ENCODE measurements at places on chromosomes 7 and 10. TPM values are rescaled to one million over a fixed set of nuclear protein-coding genes. Genes with fewer than 3 reads are reported as not detected.
A peak's percentile ranks its signal among the peaks of the same experiment; 100 is the strongest.

- no peak overlapping the region for H3K4me3 ChIP-seq
- H3K27ac ChIP-seq = no peak overlapping the region
- H3K4me1 ChIP-seq = no peaks in the 10 kb centered on the region
These were observed 36.5 kb upstream of the PDZD8 start for GRCh38 chr10:117411479-117412399.

The IGFBP1 gene
- total RNA-seq = not detected

- no peaks in the 10 kb centered on the region for H3K27me3 ChIP-seq
- H3K36me3 ChIP-seq = no peaks in the 10 kb centered on the region
- H3K27ac ChIP-seq = no peak overlapping the region
These were observed 12.8 kb downstream of the PNLIPRP3 start for GRCh38 chr10:116440330-116441030.

The APBB1IP gene
- total RNA-seq = 1.5 TPM

- no peak overlapping the region for H3K27ac ChIP-seq
- no peaks in the 10 kb centered on the region for H3K4me1 ChIP-seq
- no peak overlapping the region for H3K4me3 ChIP-seq
- no peaks in the 10 kb centered on the region for H3K36me3 ChIP-seq
- DNase-seq = peak; percentile 22
These were observed 61.9 kb upstream of the NKX6-2 start for GRCh38 chr10:132847856-132848255.

GRCh38 chr10:75331081-75331480 is 70.5 kb downstream of the ZNF503 start:
- H3K36me3 ChIP-seq = no peaks in the 10 kb centered on the region
- H3K27me3 ChIP-seq = no peaks in the 10 kb centered on the region
- no peaks in the 10 kb centered on the region for H3K4me1 ChIP-seq
- H3K4me3 ChIP-seq = no peak overlapping the region
- H3K27ac ChIP-seq = no peak overlapping the region
- DNase-seq = no peak

- H3K27ac ChIP-seq = no peak overlapping the region
- peaks cover 16% of the 10 kb centered on the region for H3K4me1 ChIP-seq
- no peak overlapping the region for H3K4me3 ChIP-seq
- H3K36me3 ChIP-seq = no peaks in the 10 kb centered on the region
These were observed 44.7 kb downstream of the PPIF start for GRCh38 chr10:79392020-79392398.

GRCh38 chr10:93178226-93178625 is 104.5 kb downstream of the CYP26A1 start:
- no peak overlapping the region for H3K27ac ChIP-seq
- no peaks in the 10 kb centered on the region for H3K4me1 ChIP-seq
- DNase-seq = no peak
- H3K4me3 ChIP-seq = no peak overlapping the region

The SLC29A4 gene
- total RNA-seq = 1.4 TPM

- H3K36me3 ChIP-seq = peaks cover 43% of the 10 kb centered on the region
- no peak overlapping the region for H3K27ac ChIP-seq
- DNase-seq = no peak
- H3K4me1 ChIP-seq = no peaks in the 10 kb centered on the region
These were observed 43.7 kb upstream of the SLIT1 start for GRCh38 chr10:97229322-97230015.

- no peak for DNase-seq
- H3K27ac ChIP-seq = no peak overlapping the region
- H3K4me1 ChIP-seq = no peaks in the 10 kb centered on the region
- H3K36me3 ChIP-seq = no peaks in the 10 kb centered on the region
These were observed 1.1 kb downstream of the KEL start for GRCh38 chr7:142960955-142961512.

The SGCE gene
- 13.0 TPM for total RNA-seq

The HTRA1 gene
- total RNA-seq = 11.6 TPM

- no peaks in the 10 kb centered on the region for H3K4me1 ChIP-seq
- no peaks in the 10 kb centered on the region for H3K27me3 ChIP-seq
- no peaks in the 10 kb centered on the region for H3K36me3 ChIP-seq
- H3K27ac ChIP-seq = no peak overlapping the region
These were observed 19.9 kb upstream of the POLR1F start for GRCh38 chr7:19728716-19729115.

The SPDYE6 gene
- total RNA-seq = not detected

- H3K4me1 ChIP-seq = peaks cover 13% of the 10 kb centered on the region
- H3K27me3 ChIP-seq = no peaks in the 10 kb centered on the region
- no peak overlapping the region for H3K4me3 ChIP-seq
- no peaks in the 10 kb centered on the region for H3K36me3 ChIP-seq
- H3K27ac ChIP-seq = no peak overlapping the region
- no peak for DNase-seq
These were observed 84.6 kb downstream of the ICA1 start for GRCh38 chr7:8177109-8177933.

DNA sequence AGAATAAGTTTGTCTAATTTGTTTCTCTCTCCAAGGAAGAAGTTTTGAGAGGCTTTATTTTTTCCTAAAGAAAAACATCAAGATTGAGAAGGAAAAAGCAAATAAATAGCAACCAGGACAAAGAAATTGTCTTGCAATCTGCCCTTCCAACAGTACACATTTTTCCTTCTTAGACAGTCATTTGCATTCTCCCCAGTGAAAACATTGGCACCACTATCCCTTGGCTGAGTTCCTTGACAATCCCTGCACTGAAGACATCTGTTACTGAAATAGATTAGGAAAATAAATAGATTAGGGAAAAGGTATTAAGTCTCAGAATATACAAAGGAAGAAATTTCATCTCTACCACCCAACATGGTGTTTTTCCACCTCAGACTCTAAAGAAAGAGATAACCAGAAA is 12.2 kb upstream of the TMEM243 start:
- no peak overlapping the region for H3K4me3 ChIP-seq
- no peaks in the 10 kb centered on the region for H3K36me3 ChIP-seq
- no peak for DNase-seq
- peaks cover 3% of the 10 kb centered on the region for H3K4me1 ChIP-seq

The FZD1 gene
- 1.9 TPM for total RNA-seq

DNA sequence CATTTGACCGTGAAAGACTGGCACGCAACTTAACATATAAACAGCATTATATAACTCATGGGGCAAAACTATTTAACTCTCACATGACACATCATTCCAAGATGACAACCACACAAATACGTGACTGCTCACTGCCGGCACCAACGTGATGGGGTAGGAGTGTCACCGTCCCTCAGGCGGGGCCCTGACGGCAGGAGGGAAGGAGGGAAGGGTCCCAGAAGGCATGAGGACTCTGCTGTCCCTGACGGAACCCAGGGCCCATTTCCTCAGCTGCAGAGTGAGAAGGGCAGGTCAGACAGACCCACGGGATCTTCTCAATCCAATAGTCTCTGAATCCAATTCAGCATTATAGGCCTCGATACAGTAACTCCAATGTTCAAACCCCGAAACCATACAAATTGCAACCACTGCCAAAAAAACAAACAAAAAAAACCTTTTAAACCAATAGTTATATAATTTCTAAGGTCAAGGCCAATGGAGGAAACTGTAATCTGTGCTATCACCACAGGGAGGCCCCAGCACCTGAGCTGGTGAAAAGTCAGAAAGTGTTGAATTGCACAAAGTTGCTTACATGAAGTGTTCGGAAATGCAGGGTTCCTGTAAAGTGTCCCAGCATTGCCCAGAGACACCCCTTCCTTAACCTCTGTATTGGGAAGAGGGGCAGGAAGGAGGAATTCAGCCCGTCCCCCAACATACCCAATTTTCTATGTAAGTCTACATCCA is 137.4 kb downstream of the TNS3 start:
- no peak for DNase-seq
- peaks cover 3% of the 10 kb centered on the region for H3K36me3 ChIP-seq
- peaks cover 48% of the 10 kb centered on the region for H3K4me1 ChIP-seq
- no peaks in the 10 kb centered on the region for H3K27me3 ChIP-seq
- peak overlapping the region; percentile 94 for H3K27ac ChIP-seq

- H3K27me3 ChIP-seq = no peaks in the 10 kb centered on the region
- no peak for DNase-seq
- no peaks in the 10 kb centered on the region for H3K36me3 ChIP-seq
- no peak overlapping the region for H3K27ac ChIP-seq
- H3K4me3 ChIP-seq = no peak overlapping the region
These were observed 104.2 kb downstream of the GLRX3 start for GRCh38 chr10:130240409-130240808.

- H3K4me1 ChIP-seq = peaks cover 24% of the 10 kb centered on the region
- H3K36me3 ChIP-seq = no peaks in the 10 kb centered on the region
- DNase-seq = no peak
- H3K27me3 ChIP-seq = no peaks in the 10 kb centered on the region
These were observed 28.2 kb downstream of the PPIF start for GRCh38 chr10:79375321-79376077.

GRCh38 chr7:29569648-29570047 is 6.0 kb downstream of the PRR15 start:
- no peak overlapping the region for H3K27ac ChIP-seq
- peaks cover 3% of the 10 kb centered on the region for H3K27me3 ChIP-seq
- H3K4me1 ChIP-seq = peaks cover 10% of the 10 kb centered on the region

- peaks cover 43% of the 10 kb centered on the region for H3K4me1 ChIP-seq
- no peaks in the 10 kb centered on the region for H3K27me3 ChIP-seq
- peaks cover 71% of the 10 kb centered on the region for H3K36me3 ChIP-seq
- no peak overlapping the region for H3K27ac ChIP-seq
These were observed 8.9 kb downstream of the WAC start for GRCh38 chr10:28541717-28542365.

The ANKRD61 gene
- total RNA-seq = 0.27 TPM

All from psoas muscle (tissue), 8 donors.